Stimulated activated CD8-positive, alpha-beta memory T cell treated with anti-CD3 and anti-CD28 coated beads, Interleukin-4, amount 100 ng/mL, for 4 hours (primary cell): ENCODE measurements at places on chromosomes 1 and 21.

DNA sequence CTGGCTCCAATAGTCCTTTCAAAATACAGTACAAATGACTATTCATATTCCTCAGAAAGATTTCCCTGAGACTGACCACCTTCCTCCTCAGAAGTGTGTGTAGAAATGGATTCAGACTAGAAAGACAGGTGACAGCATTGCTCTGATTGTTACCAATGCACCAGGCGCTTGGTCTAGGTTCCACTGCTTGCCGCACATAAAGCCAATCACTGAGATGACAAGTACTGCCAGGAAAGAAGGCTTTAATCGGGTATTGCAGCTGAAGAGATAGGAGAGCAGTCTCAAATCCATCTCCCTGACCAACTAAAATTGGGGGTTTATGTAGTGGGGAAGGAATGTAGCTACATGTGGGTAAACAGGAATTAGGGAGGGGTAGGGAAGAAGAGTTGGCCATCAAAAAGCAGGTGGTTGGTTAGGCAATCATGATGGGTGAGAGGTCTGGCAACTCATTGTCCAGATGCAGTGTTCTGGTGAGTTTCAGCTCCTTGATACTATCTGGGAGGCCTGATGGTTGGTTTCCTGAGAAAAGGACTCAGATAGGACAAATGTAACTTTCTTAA, 98.0 kb downstream of the KCNH1 start:
- DNase-seq: no peak

DNA sequence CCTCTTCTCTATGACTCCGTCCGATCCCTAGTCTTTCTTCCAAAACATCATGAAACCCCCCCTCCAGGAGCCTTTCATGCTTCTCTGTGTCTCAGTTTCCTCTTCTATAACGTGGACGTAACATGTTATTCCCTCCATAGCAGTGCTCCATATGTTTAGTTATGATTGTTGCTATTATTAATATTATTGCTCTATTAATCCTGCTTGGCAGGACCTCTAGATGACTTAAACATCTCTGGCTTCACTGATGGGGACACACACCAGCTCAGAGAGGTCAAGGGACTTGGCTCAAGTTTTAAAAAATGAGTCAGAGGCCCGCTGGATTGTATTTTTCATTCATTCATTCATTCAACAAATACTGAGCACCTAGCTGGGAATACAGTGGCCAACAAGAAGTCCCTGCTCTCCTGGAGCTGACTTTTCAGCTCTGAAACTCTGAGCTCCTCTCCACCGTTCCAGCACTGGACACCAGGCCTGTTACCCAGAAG, 404 bp upstream of the CPLANE2 start:
- DNase-seq: no peak

DNA sequence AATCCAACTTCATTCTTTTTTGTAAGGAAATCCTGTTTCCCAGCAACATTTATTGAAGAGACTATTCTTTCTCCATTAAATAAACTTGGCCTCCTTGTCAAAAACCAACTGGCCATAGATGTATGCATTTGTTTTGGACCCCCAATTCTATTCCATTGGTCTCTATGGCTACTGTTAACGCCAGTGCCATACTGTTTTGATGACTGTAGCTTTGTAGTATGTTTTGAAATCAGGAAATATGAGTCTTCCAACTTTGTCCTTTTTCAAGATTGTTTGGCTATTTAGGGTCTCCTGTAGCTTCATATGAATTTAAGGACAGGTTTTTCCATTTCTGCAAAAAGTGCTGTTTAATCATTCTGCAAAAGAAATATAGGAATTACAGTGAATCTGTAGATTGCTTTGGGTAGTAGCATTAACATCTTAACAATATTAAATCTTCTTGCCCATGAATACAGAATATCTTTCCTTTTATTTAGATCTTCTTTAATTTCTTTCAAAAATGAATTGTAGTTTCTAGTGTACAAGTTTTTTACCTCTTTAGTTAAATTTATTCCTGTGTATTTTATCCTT, 61.3 kb downstream of the ITGB3BP start:
- no peak for DNase-seq

DNA sequence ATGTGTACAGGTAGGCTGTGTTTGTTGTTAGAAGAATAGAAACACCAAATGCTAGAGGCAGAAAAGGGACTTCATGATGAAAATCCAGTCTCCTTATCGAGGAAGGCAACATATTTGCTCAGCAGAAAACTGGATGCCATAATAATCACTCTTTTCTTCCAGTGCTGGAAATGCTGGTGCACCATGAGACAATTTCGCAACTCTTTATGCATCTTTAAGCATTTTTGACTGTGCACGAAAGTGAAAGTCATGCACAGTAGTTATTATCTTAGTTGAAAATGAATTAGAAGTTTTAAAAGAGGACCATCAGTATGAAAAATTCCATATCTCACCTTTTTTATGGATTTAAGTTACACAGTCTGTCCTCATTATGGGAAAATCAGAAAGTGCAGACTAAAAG, 29.1 kb downstream of the SMYD2 start:
- DNase-seq: no peak

DNA sequence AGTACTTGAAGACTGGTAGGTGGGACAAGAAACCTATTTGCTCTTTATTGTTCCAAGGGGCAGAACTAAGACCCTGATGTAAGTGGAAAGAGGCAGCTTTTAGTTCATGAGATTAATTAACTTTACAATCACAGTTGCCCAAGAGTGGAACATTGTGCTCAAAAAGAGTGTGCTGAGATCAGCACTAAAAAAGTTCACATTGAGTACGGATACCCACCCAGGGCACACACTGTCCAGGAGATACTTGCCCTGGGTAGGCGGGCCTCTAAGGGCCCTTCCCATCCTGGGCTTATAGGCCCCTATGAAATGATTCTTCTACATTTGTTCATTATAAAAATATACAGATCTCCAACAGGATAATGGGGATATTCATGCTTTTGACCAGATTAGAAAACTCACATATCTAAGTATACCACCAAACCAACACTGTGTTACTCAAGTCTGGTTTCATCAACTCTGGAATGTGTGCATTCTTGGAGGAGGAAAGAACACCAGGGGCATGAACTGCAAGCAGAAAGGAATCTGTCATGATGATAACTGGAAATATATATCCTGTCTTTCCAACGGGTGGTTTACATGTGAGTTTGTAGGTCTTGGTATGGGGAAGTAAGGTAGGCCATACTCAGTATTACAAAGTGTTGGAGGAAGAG, 626.2 kb downstream of the SMYD3 start:
- DNase-seq: no peak

DNA sequence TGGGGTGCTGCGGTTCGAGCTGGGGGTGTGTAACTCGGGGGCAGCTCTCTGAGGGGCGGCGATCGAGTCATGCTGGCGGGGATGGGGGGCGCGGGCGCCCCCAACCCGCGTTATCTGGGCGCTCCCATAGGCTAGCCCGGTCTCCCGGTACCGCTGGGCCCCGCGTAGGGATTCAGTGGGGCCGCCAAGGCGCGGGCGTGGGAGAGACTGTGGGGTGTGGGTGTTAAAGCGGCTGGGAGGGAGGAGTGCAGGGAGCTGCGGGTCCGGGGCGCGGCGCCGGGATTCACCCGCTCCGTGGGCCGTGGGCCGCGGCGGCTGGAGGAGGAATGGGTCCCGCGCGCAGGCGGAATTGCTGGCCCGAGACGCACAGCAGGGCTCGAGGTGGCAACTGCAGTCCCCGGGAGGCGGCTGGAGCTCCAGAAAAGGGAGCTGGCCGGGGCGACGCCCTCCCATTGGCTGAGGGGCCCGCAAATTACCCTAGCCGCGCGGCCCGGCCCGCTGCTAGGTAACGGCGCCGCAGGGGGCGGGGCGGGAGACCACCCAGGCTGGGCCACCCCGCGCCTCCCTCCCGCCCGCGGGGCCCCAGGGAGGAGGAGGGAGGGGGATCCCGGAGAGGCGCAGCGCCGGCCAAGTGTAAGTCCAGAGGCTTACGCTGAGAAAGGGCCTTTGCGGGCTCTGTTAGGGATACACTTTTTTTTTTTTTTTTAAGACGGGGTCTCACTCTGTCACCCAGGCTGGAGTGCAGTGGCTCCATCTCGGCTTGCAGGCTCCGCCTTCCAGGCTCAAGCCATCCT, at the start of gene PTCH2:
PTCH2 (minus strand) TSS at position 392 of the 794 bp plus-strand sequence; CDS start at position 71, 321 bp downstream.
- no peak for DNase-seq

- DNase-seq: no peak
Observed at GRCh38 chr1:210882414-210883221, 251.3 kb downstream of the KCNH1 start.

DNA sequence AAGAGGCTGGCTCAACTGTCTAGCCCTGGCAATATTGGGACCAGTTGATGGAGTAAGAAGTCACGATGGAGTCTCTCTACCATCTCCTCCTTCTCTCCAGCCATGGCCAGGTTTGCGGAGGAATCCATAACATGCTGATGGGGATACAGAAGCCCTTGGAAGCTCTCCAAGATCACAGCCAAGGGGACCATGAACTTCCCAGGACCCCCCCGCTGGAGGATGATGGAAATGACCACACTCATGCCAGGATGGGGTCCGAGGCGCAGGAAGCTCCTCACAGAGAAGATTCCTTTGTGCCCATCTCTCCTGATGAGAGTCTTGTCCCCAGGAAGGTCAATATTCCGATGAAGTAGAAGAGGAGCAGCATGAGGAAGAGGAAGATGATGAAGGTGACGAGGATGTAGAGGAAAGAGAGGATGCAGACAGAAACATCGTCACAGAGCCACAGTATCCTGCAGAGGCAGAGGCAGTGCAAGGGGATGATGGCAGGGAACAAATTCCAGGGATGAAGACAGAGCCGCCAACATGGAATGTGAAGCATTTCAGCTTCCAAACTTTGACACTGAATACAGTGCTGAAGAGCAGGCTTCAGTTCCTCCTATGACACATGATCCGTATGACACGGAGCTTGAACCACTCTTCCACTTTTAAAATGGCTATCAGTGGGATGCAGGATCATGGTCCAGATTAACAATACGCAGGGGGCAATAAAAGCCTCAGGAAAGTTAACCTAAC, 57.9 kb upstream of the EDN2 start:
- no peak for DNase-seq

- DNase-seq: no peak
Observed at GRCh38 chr1:8091691-8092090, 65.6 kb upstream of the ERRFI1 start.

DNA sequence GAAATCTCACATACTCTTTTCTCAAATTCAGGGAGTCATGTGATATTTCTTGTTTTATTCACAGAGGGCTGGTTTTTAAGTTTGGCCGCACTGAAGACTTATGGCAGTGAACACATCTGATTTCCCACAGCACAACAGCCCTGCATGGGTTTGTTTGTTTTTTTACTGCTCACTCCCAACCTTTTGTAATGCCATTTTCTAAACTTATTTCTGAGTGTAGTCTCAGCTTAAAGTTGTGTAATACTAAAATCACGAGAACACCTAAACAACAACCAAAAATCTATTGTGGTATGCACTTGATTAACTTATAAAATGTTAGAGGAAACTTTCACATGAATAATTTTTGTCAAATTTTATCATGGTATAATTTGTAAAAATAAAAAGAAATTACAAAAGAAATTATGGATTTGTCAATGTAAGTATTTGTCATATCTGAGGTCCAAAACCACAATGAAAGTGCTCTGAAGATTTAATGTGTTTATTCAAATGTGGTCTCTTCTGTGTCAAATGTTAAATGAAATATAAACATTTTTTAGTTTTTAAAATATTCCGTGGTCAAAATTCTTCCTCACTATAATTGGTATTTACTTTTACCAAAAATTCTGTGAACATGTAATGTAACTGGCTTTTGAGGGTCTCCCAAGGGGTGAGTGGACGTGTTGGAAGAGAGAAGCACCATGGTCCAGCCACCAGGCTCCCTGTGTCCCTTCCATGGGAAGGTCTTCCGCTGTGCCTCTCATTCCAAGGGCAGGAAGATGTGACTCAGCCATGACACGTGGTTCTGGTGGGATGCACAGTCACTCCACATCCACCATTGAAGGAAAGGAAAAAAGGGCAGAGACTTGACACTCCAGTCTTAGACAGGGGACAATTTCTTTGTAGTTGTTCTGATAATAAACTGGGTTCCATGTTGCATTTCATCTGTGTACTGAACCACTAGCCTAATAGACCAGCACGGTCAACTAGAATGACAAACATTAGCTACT, 22.8 kb downstream of the TMEM50A start:
- DNase-seq: no peak

- DNase-seq: no peak
Observed at GRCh38 chr1:185257950-185258208, 59.2 kb downstream of the IVNS1ABP start.

GRCh38 chr21:43847301-43847700, 17.7 kb upstream of the AGPAT3 start:
- no peak for DNase-seq

DNA sequence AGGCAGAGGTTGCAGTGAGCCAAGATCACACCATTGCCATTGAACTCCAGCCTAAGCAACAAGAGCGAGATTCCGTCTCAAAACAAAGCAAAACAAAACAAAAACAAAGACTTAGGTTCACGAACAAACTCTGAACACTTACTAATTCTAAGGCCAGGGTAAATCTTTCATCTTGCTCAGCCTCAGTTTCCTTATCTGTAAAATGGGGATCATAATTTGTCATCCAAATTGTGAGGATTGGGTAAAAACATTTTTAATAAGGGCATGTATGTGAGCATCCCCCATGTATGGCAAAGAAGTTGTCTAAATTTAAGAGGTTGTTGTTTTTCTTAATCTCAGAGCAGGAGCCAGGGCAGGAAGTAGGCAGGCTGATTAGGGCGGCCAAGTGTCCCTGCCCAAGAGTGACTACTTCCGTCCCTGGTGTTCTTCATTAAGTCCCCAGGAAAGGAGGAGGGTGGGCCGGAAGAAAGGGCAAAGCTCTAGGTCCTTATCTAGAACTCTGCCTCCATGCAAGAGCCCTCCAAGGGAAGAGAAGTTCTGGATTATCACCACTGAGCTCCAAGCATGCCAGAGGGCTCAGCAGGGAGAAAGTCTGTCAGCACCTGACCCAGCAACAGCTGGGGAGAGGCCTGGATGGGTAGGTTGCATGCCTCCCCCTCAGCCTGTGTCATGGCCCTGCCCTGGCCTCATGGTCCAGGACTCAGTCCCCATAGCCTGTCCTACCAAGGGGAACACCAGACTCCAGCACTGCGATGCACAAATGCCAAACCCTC, 49.9 kb upstream of the CLIC4 start:
- DNase-seq: no peak

DNA sequence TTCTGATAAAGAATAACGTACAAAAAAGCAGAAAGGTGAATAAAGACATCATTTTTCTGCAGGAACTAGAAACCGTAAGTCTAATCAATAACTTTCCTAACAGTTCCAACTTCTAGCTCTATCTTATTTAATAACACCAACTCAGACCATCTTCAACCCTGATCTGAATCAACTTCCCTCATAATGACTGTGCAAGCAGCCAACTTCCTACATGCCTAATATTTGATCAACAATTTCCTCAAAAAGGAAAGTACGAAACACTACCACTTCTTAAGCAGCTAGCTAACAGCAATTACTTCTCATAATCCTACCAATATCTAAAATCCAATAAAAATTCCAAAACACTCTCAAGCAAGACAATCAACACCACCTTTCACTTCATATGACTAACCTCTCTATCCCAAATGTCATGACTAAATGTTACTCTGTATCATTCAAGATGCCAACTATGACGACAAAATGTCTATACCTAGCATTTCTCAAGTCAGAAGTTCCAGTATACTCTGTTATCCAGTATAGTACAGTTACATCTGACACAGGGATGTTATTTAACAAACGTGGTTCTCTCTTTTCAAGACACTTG, 1.7 kb downstream of the COP1 start:
- DNase-seq: no peak

GRCh38 chr1:21365036-21365435, 74.8 kb upstream of the ECE1 start:
- no peak for DNase-seq

- no peak for DNase-seq
Observed at GRCh38 chr1:22104865-22105437, 37.9 kb downstream of the WNT4 start.
